ENCODE measurements at places on chromosomes 3 and 15. TPM values are rescaled to one million over a fixed set of nuclear protein-coding genes. Genes with fewer than 3 reads are reported as not detected.

LRRC2 gene
- 0.15 TPM for total RNA-seq

CCDC191 gene
- 2.6 TPM for total RNA-seq

EPHB3 gene
- 0.10 TPM for total RNA-seq

EHHADH gene
- total RNA-seq, result 1.9 TPM

SST gene
- not detected for total RNA-seq

LRRC34 gene
- 1.9 TPM for total RNA-seq

SLC28A2 gene
- total RNA-seq, result not detected

CD200R1 gene
- total RNA-seq, result 18.6 TPM

TXNRD3 gene
- total RNA-seq, result 0.24 TPM

CCNB2 gene
- 52.9 TPM for total RNA-seq

SLC9A9 gene
- 19.3 TPM for total RNA-seq

ISLR gene
- not detected for total RNA-seq

GOLGA8S gene
- total RNA-seq, result 0.61 TPM

TNIK gene
- 54.0 TPM for total RNA-seq

RASGRP1 gene
- 224 TPM for total RNA-seq

GOLGA8R gene
- 8.4 TPM for total RNA-seq
